NCI-H1105 treated with DMSO at 0.1 percent for 48 hours (cell line): ENCODE measurements at places on chromosomes 3 and 15.

- peak; percentile 42 for DNase-seq
Observed at GRCh38 chr3:170321321-170322034, 36.0 kb upstream of the SKIL start.

- DNase-seq: peak; percentile 8
Observed at GRCh38 chr3:99626417-99626788, 12.0 kb upstream of the COL8A1 start.

- DNase-seq: no peak
Observed at GRCh38 chr3:196624067-196624790, 15.3 kb upstream of the NRROS start.

- DNase-seq: no peak
Observed at GRCh38 chr3:27559835-27560234, 75.7 kb upstream of the SLC4A7 start.

- DNase-seq: no peak
Observed at GRCh38 chr3:117774130-117774529, 1064.6 kb downstream of the TUSC7 start.

DNA sequence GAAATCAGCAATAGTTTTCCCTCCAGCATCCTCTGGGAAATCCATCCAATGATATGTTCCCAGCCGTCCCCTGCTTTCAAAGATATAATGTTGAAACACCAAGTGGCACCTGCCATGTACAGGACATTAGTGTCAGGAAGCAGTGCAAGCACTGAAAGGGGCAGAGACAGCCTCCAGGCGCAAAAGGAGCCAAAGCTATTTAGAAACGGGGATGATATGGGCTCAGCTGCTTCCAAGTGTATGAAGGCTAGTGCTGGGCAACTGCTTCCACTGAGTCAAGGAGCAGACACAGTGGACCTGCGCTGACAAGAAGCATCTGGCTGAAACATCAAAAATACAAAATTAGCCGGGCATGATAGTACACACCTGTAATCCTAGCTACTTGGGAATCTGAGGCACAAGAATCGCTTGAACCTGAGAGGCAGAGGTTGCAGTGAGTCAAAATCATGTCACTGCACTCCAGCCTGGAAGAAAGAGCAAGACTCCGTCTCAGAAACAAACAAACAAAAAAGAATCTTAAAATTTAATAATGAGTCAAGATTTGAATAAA lies 119.7 kb downstream of the AQP9 start:
- DNase-seq: no peak

GRCh38 chr15:74272812-74273211 lies 36.7 kb downstream of the CCDC33 start:
- no peak for DNase-seq

DNA sequence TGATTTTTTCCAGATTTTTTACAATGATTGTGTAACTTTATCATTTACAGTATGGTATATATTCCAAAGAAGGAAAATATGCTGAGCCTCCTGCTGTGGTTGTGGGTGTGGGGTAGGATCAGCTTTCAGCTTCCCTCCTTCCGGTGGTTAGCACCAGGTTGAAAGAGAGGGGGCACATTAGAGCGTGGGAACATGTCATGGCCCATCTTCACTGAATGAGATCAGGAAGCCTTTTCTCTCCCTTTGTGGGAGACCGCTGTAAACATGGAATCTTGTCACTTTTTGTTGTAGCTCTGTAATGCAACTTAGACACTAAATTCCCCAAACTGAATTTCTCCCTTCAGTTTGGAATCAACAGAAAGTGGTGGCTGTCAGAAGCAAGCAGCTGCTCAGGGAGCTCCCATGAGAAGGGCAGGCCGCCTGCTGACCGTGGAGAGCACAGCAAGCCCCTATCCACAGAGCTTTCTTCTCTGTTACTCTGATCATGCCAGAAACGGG lies 86.7 kb upstream of the LIMD1 start:
- no peak for DNase-seq

DNA sequence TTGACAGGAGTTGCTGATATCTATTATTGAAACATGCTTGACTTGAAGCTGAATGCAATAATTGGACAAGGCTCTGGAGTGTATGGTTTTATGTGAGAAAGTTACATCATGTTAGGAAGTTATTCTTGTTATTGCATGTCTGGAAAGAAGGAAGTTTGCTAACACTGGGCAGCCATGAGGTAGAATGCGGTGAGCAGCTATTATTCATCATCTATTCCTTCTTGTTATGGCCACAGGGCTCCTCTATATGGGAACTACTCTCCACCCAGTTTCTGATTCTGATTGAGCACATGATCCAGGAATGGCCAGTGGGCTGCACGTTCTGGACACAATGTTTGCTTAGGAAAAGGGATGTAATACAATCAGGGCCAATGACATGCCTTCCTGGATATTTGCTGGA lies 37.8 kb upstream of the SCN5A start:
- no peak for DNase-seq

DNA sequence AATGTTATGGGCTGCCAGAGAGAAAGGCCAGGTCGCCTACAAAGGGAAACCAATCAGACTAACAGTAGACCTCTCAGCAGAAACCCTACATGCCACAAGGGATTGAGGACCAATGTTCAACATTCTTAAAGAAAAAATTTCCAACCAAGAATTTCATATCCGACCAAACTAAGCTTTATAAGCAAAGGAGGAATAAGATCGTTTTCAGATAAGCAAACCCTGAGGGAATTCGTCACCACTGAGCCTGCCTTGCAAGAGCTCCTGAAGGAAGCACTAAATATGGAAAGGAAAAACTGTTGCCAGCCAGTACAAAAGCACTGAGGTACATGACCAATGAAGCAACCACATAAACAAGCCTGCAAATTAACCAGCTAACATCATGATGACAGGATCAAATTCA lies 33.1 kb downstream of the PYGO1 start:
- DNase-seq: no peak

DNA sequence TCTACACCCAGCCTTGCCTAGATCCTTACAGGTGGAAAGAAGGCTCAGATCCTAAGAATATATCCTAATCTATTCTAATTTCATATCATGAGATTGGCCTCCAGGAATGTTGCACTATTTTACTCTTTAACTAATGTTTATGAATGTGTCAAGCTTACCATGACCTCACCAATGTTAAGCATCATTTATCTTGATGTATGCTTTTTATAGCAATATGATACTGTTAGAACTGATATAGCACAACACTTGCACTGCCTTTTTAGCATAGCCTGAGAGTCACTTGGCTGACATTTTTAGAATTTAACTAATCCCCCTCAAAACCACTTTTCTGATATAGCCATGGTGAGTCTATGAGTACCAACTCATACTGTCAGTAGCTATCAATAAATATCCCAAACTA lies 191.5 kb upstream of the NR2F2 start:
- no peak for DNase-seq
